NCI-H187 treated with DMSO at 0.1 percent for 48 hours (cell line): ENCODE measurements at places on chromosomes 12 and 14.

DNA sequence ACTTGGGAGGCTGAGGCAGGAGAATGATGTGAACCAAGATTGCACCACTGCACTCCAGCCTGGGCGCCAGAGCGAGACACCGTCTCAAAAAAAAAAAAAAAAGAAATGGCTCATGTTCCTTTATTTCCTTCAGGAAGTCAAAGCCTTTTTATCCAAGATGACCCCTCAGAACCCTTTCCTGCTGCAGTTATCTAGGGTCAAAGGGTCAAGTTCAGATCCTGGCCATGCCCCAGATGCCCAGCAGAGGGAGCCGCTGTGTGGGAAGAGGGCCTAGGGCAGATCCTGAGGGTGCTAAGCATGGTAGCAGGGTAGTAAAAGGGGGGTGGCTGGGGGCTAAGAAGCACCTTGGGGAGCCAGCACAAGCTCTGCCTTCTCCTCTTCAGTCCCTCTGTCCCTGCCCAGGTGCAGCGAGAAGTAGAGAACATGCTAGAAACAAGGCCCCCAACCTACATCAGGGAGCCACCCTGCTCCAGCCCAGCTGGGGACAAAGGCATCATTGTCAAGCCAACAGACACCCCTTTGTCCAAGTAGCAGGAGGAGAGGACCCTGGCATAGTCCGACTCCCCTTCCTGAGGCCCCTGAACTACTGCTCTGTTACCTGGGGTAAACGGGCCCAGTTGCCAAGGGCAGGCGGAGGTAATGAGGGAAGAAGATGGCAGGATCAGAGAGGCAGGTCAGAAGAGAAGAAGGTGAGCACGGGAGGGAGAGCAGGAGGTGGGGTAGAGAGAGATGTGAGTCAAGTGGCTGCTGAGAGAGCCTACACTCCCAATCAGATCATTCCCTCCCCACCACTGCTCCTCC is 6.5 kb downstream of the NFE2 start:
- DNase-seq, result no peak

DNA sequence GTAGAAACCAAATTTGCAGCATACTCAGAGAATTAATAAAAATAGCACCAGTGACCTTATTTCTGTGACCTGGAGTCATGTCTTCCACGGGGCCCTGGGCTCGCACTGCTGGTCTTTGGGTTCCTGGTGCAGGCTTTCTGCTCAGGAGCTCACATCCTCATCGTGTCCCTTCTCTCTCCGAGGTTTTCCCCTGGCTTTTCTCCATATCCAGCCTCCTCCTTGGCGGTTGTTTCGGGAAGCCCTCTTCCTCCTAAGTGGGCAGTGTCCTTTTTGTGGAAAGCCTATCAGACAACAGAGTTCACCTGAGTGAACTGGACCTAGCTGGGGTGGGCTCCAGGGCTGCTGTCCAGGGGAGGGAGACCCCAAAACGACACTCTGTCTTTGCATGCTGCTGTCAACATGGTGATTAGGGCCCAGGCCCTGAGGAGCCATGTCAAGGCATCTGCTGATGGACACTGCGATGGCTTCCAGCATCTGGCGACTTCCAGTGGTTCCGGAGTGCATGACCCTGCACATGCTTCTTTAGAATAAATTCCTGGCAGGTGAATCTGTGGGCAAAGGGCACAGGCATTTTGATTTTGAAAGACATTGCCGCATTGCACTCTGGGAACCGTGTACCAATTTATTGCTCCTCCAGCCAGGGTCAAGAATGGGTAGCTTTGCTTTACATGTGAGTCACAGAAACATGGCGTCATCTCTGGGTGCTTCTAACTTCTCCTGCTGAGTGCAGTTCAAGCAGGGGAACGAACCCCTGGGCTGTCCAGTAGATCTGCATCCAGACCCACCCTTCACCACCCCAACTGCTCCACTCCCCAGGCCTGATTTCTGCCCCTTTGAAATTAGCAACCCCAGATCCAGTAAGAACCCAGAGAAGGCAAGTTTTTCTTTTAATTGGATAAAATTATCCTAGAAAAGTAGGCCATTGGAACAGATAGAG is 136.8 kb downstream of the ADGRD1 start:
- DNase-seq, result no peak

- no peak for DNase-seq
These were observed 430.0 kb downstream of the CCDC91 start for GRCh38 chr12:28620281-28620680.

- peak; percentile 16 for DNase-seq
These were observed at the start of gene FERMT2 for GRCh38 chr14:52950898-52951680. Gene FERMT2, minus strand, starts transcription at chr14:52951050. Its CDS starts 482 bp downstream, at chr14:52950568.

DNA sequence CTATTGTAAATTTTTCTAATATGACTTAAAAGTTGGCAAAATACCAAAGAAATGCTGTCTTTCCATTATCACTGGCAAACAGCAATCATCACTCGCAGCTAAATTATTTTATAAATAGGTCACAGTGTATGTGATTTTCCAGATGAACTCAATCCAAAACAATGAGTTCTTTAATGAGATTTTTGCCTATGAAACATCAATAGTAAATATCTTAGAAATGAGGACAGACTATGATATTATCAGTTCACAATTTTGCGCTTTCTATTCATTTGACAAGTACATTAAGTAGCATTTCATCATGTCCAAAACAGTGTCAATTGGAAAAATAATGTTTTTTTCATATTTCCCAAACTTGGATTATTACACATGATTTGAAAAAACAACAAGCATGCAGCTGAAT is 65.7 kb downstream of the PIK3C2G start:
- DNase-seq, result no peak

DNA sequence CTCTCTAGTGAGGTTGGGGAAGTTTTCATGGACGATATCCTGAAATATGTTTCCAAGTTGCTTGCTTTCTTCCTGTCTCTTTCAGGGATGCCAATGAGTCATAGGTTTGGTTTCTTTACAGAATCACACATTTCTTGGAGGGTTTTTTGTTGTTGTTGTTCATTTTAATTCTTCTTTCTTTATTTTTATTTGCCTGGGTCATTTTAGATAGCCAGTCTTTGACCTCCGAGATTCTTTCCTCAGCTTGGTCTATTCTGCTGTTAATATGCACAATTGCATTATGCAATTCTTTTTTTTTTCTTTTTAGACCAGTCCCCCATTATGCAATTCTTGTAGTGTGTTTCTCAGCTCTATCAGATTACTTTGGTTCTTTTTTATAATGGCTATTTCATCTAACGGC is 338.9 kb downstream of the AEBP2 start:
- DNase-seq, result no peak

- DNase-seq, result peak; percentile 97
These were observed 638.5 kb upstream of the MIS18BP1 start for GRCh38 chr14:45891417-45892080.

DNA sequence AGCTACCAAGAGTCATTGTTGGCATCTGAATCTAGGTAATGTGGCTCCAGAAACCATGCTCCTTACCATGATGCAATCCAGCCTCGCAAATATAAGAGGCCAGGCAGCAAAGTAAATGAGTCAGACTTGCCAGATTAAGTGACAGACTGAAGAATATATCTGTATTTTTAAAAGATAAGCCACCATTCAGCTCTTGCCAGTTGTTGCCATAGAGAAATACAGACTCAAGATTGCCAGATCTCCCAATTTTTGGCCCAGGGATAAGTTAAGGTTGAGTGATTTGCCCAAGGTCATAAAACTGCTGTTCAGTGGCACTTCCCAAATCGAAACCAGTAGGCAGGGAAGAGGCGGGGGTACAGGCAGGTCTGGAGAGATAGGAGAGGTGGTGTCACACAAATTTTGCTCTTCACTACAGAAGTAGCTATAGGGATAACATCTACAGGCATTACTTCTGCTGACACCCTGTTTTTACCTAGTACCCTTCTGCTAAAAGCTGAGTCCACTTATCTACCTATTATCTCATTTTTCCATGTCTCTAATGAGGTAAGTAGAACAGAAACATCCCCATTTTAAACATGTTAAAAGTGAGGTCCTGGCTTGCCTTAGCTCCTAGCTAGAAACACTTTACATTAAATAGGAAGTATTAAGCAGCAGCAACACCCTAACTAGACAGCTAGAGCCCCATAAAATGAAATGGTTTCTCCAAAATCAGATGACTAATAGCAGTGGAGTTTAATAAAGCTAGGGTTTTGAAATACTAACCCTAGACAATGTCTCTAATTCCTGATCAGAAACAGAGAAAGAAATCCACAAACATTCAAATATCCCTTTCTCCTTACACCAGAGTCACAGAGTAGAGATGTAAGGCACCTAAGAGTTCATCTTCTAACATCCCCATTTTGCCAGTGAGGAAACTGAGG is 19.5 kb downstream of the DCAF5 start:
- no peak for DNase-seq

- DNase-seq, result no peak
These were observed 26.5 kb downstream of the CD9 start for GRCh38 chr12:6226679-6227051.

DNA sequence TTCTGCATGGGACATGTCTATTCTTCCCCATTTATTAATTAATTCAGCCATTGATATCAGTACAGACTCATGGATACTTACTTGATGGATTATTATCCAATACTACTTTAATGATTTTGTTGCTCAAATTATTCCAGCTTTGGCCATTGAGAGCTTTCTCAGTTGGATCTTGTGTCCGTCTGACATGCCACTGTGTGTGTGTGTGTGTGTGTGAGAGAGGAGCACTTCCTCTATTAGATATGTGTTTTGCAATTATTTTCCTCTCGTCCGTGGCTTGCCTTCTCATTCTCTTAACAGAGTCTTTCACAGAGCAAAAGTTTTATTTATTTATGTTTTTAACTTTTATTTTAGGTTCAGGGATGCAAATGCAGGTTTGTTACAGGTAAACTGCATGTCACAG is 194.2 kb downstream of the ADGRD1 start:
- no peak for DNase-seq

DNA sequence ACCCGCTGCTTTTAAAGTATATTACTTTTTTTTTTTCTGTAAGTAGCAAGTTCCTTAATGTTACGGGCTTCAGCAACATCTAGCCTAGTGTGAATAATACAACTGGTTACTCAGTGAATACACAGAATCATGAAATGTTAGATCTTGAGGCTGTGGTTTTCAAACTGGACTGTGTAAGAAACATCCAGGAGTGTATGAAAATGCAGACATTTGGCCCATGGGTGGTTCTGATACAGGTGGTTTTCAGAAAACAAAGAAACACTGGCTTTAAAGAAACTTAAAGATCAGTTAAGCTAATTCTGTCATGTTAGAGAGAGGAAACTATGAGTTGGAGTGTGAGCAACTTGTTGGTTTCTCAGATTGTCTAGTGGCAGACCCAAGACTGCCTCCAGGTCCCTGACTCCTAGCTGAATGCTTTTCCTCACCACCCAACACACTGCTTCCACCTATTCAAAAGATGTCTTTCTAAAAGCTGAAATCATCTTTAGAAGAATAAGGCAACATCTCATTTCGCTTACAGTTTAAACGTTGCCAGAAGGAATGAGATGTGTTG is 36.1 kb downstream of the TBC1D30 start:
- DNase-seq, result no peak
